ENCODE measurements at places on chromosomes 3 and 15.

GRCh38 chr3:69967156-69967555 is 32.4 kb upstream of the SAMMSON start:
- no peak for DNase-seq

- DNase-seq: peak; percentile 88
These were observed 2.4 kb downstream of the PML start for GRCh38 chr15:73996939-73997338.

DNA sequence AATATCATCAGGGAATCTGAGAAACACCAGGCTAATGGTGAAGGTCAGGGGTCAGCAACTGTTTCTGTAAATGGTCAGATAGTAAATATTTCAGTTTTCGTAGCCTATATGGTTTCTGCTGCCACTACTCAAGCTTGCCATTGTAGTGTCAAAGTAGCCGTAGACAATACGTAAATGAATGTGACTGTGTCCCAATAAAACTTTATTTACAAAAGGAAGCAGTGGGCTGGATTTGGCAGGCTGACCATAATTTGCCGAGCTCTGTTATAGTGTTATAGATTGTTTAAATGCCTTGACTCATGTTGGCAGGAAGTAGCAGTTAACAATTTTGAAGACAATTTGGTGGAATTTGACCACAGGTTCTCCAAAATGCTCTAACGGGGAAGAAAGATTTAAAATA is 548.2 kb downstream of the FOXP1 start:
- DNase-seq: no peak

- DNase-seq: no peak
These were observed 108.3 kb upstream of the MME start for GRCh38 chr3:154971771-154972326.

GRCh38 chr15:43406189-43406588 is 35.3 kb downstream of the TUBGCP4 start:
- DNase-seq: no peak

Measured in ACHN (cell line).